ENCODE measurements at places on chromosomes 1 and 21. TPM values are rescaled to one million over a fixed set of nuclear protein-coding genes. Genes with fewer than 3 reads are reported as not detected.

Gene PRDM15
- total RNA-seq: 23.0 TPM

Gene ADAMTS1
- 0.09 TPM for total RNA-seq

Gene VSIG8
- total RNA-seq: not detected

Gene NGF
- not detected for total RNA-seq

Gene HAO2
- not detected for total RNA-seq

Gene GBP7
- total RNA-seq: not detected

Gene NOS1AP
- total RNA-seq: 0.27 TPM

Gene NCF2
- total RNA-seq: 4.3 TPM

Gene PLEKHN1
- 1.9 TPM for total RNA-seq

Gene TNNT2
- not detected for total RNA-seq

Gene PRDM2
- total RNA-seq: 44.0 TPM

DNA sequence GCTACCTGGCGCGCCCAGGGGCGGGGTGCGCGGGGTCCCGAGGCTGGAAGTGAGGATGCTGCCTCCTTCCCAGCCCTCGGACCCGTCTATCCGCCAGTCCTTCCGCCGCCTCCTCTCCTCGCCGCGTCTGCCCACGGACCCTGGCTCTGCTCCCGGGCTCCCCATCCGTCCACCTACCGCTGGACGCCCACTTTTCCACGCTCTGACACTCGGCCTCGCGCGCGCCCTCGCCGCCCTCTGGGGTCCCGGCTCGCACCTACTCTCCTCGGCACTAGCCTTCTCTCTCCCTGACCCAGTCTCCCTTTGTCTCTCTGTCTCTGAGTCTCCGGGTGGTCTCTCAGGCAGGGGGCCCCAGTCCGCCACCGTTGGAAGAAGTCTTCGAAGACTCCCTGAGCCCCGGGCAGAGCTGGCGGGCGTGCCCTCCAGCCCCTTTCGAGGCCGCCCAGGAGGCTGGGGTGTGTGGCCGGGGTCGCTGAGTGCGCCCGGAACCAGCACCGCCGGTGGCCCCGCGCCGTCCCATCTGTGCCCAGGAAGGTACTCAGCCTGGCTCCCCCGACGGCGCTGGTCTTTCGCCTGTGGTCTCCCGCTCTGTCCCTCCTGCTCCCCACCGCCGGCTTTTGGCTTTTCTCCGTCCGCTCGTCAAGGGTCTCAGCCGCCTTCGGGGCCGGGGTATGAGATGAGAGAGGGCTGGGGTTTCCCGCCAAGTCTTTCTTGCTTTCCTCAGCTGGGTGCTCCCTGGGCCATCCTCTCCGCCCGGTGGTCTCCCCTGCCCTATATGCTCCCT, 610 bp downstream of the DRAXIN start:
- DNase-seq: no peak

DNA sequence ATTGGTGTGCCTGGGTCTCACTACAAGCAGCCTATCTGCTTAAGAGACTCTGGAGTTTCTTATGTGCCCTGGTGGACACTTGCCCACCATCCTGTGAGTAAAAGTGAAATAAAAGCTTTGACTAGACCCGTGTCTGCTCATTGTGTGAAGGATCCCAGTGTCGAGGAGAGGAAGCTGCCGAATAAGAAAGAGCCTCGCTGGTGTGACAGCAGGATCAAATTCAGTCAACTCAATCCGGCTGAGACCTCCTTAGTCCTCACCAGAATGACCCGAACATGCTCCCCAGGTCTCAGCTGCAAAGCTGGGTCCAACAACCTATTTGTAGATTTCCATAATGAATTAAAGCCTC, 14.8 kb downstream of the CD2 start:
- peak; percentile 63 for DNase-seq

GRCh38 chr1:189206617-189207016, 1271.0 kb downstream of the BRINP3 start:
- no peak for DNase-seq

DNA sequence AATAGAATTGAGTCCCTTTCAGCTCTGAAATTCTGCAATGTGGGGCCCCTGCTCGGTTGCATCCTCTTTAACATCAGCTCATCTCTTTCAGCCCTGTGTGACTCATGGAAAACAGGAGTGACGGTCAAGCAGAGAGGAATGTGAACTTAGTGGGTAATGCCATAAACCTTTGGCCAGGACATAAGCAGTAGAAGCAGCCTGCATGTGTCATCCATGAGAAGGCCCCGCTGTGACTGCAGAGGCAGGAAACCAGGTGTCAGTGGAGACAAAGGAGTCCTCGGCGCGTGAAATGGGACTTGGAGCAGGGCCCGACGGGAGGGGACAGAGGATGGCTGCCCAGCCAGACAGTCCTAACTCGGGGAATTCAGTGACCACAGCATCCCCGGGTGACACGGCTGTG, 21.1 kb upstream of the EPHB2 start:
- no peak for DNase-seq

GRCh38 chr1:208225954-208226937, 17.9 kb downstream of the PLXNA2 start:
- no peak for DNase-seq

DNA sequence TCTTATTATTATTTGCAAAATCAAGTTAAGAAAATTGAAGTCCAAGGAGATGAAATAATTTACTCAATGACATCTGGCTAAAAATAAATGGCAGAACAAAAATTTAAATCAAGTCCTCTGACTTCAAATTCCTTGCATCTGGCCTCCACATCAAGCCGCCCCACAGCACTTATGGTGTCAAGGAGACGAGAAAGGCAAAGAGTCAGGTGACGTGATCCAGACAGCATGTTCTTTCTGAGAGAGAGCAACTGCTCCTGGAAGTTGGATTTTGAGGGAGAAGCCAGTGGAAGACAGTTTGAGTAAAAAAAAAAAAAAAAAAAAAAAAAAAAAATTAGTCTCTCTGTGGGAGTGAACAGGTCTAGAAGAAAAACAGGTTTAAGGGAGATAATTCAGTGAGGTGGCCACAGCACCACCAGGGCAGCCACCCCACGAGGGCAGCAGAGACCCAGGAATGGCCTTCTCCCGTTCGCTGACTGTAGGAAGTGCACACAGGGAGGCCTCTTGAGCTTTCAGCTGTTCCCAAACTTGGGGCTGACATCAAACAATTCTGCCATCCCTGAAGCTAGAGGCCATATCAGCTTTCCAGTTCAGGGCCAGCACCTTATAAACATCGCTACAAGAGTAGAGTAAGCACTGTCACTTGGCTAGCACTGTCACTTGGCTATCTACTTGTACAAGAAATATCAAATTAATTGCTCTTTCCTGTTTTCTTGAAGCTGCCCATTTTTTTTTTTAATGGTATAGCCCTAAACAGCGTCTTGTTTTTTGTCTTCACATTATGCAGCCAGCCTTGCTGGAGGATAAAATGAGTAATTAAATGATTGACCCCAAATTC, 7.8 kb downstream of the C1orf162 start:
- DNase-seq: no peak

GRCh38 chr1:69613414-69613813, 45.7 kb downstream of the LRRC7 start:
- DNase-seq: no peak

- DNase-seq: no peak
Observed at GRCh38 chr1:82994616-82995263, 1004.2 kb downstream of the TTLL7 start.

DNA sequence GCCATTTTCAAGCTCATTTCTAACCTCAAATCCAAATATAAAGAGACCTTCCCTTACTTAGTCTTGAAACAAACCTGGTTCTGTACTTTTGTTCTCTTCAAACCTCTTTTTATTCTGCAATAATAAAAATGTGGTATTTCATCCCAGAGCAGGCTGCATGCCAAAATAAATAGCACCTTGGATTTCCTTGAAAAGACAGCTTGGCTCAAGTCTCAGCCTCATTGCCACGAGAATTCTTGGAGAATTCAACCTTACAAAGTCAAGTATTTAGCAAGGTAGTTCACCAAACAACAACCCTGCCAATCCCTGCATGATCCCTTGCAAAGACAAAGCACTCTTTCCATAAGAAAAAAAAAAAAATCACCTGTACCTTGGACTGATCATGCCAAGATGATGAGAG, 33.8 kb downstream of the KANK4 start:
- DNase-seq: no peak

GRCh38 chr1:10815858-10816195, 19.4 kb upstream of the CASZ1 start:
- DNase-seq: no peak

DNA sequence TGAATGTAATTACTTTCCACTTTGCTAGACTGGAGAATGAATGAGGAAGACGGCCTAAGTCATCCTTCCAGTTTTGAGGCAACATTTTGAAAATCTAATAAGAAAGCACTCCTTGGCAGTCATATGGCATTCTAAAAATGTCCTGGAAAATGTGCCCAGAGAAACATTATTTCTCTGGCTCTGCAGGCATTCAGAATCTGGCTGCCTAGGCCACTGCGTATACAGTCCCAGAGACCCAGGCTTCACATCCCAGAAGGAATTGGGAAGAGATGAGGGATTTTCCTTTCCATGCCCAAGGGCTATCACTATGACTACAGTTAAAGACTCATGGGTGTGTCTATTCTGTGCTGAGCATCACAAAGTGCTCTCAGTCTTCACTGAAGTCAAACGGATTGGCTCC, 92.9 kb downstream of the BEND5 start:
- DNase-seq: no peak

DNA sequence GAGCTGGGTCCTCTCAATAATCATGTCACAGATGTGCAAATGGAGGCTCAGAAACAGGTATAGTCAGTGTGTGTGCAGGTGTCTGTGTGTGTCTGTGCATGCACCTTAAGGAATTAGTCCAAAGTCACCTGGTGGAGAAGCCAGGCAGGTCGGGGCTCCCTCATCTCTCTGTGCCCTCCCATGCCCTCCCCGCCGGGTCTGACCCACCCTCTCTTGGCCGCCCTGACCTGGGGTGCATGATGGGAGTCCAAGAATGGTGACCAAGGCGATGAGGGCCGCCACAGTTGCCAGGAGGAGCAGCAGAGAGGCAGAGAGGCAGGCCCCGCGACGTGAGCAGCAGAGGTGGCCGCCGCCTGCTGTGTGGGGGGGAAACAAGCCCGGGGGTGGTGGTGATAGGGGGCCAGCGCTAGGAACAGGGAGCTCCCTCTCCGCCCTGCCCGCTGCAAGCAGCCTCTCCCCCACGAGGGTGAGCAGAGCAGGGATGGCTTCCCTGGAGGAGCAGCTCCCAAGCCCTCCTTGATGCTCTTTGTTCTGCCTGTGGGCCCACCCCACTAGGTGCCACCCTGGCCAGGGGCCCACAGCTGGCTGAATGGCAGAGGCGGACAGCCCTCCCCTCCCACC, 3.9 kb downstream of the LDLRAD1 start:
- no peak for DNase-seq

DNA sequence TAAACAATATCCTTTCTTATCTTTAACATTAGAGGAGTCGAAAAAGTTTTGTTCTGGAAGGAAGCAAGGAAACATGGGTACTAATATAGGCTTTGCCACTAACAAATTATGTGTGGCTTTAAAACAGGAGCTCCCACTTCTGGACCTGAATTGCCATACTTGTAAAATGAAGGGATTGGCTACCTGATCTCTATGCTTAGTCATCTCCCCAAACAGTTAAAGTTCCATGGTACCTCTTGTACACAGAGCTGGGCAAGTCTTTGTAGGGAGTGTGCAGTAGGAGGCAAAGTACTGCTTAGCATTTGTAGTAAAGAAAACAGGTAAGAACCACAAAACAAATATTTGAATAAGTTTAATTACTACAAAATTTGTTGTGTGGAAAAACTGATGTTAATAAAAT, 81.3 kb downstream of the MAST2 start:
- no peak for DNase-seq

DNA sequence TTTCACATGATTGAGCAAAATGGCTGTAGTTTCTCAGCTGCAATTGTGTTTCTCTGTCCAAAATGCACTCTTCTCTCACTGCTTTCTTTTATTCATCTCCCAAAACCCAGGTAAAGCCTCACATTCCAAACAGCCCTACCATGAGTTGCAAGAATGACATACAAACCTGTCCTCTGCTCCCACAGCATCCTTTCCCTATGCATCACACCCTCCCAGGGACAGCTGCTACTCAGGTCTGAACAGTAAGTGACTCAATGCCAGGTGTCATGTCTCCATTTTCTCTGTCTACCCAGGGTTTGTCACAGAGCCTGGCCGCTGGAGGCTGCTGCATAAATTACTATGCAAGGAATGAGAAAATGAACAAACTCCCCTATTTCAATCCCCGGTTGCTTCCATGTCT, 118.5 kb downstream of the PLD5 start:
- DNase-seq: no peak

GRCh38 chr1:215054266-215054665, 28.3 kb upstream of the KCNK2 start:
- no peak for DNase-seq

GRCh38 chr1:231571904-231572303, 43.4 kb downstream of the TSNAX start:
- no peak for DNase-seq

- DNase-seq: peak; percentile 75
Observed at GRCh38 chr1:46197964-46198811, at the start of gene POMGNT1. Gene POMGNT1 (minus strand): TSS chr1:46198434. CDS start chr1:46197821, 613 bp downstream.

DNA sequence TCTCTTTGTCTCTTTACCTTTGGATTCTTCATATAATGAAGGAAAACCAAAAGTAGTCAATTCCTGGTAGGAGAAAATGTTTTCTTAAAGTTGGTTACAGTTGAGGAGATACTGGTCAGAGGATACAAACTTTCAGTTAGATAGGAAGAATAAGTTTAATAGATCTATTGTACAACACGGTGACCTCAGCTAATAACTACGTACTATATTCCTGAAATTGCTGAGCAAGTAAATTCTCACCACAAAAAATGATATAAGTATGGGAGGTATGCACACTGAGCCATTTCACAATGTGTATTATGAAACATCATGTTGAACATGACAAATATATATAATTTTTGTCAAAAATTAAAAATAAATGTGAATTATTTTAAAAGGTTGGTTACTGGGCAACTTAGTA, 20.4 kb downstream of the SSX2IP start:
- DNase-seq: no peak

GRCh38 chr1:233281711-233282581, 13.6 kb downstream of the PCNX2 start:
- no peak for DNase-seq

DNA sequence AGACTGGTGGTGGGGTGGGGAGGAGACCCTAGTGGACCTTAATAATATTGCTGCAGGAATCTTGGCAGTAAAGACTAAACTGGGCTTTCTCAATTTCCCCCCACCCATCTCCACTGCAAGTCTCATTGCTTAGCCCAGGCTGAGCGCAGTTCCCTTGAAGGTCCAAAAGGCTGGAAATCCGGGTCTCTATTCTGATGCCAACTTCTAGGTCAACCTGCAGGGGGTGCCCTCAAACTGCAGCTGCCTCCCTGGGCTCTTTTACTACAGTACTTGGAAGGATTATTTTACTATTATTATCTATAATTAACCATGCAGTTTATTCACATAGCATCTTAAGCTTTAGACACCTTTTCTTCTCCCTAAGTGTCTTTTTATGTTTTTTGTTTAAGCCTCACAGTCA, 85.4 kb upstream of the WARS2 start:
- no peak for DNase-seq

GRCh38 chr1:36555041-36555440, 72.3 kb upstream of the CSF3R start:
- DNase-seq: no peak

GRCh38 chr1:89807983-89808382, 12.8 kb upstream of the LRRC8D start:
- DNase-seq: no peak

All from activated naive CD4-positive, alpha-beta T cell treated with anti-CD3 and anti-CD28 coated beads, Interleukin-2, amount 50 U/mL, for 72 hours (primary cell).